ENCODE measurements at places on chromosomes 11 and 22. TPM values are rescaled to one million over a fixed set of nuclear protein-coding genes. Genes with fewer than 3 reads are reported as not detected.

- no peak for DNase-seq
- H3K4me3 ChIP-seq: no peak overlapping the region
- peaks cover 19% of the 10 kb centered on the region for H3K4me1 ChIP-seq
- peaks cover 37% of the 10 kb centered on the region for H3K27me3 ChIP-seq
- H3K27ac ChIP-seq: no peak overlapping the region
These were observed 3.9 kb upstream of the RAB39A start for GRCh38 chr11:107924306-107924705.

PRRG4 gene
- 0.05 TPM for total RNA-seq

XRRA1 gene
- total RNA-seq: 12.5 TPM

CARD18 gene
- not detected for total RNA-seq

DNA sequence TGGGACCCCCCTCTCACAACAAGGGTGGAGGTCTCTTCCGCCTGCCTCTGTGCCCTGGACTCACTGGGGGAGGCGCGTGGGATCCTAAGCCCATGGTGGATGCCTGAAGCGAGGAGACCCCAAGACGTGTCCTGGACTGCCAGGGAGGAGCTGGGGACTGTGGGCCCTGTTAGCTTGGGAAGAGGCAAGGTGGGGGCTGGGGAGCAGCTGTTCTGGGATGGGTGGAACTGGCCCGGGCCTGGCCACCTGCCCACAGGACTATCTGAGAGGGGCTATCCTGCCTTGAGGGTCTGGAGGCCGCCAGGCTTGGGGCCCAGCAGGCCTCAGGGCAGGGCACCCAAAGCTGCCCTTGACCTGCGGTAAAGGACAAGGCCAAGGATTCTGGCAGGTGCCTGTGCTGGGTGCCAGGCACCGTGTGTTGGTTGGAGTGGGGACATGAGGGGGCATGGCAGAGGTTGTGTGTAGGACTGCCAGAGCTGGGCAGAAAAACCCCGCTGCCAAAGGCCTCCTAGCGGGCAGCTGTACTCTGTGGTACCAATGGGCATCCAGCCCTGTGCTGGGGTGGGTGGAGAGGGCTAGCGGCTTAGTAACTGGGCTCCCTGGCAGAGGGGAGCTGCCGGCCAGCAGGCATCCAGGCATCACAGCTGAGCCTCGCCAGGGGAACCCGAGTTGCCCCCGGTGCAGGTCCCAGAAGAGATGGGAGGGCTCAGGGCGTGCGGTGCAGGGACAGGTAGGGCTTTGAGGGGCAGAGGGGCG is 670 bp downstream of the LSP1 start:
- no peak for DNase-seq
- H3K4me1 ChIP-seq: peaks cover 93% of the 10 kb centered on the region
- H3K27ac ChIP-seq: peak overlapping the region; percentile 88
- H3K27me3 ChIP-seq: no peaks in the 10 kb centered on the region

GRCh38 chr11:20008190-20008870 is 151.9 kb downstream of the DBX1 start:
- no peak for DNase-seq
- no peaks in the 10 kb centered on the region for H3K36me3 ChIP-seq
- H3K27me3 ChIP-seq: no peaks in the 10 kb centered on the region
- H3K4me1 ChIP-seq: no peaks in the 10 kb centered on the region

OPCML gene
- total RNA-seq: not detected

DNA sequence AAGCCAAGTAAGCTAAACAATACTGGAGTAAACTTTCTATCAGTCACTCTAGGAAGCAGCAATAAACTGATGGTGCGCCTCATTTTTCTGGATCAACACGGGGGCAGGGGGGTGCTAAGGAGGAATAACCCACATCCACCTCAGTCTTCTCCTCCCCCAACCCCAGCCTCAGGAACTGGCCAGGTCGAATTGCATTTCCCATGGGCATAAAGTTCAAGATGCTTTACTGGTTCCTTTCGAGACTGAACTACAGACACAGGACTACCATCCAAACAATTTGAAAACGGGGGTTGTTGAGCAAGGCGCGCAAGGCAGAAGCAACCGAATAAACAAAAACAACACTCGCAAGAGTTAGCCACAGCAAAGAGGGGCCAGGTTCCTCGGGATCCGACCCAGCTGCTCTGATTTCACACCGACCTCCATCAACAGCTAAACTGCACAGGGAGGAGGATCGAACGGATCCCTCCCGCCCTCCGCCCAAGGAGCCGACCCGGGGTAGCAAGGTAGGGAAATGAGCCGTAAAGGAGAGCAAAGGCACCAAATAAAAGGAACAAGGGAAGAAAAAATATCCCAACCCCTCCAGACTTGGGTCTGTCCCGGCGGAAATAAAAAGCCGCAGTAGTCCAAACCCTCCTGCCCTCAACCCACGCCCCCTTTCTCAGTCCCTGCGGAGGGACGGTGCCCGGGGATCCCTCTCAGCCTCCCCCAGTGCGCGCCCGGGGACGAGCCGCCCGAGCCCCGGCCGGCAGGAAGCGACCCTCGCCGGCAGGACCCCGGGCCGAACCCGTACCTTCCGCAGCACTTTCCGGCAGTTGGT is 801 bp downstream of the SESN3 start:
- H3K27me3 ChIP-seq: no peaks in the 10 kb centered on the region
- H3K4me1 ChIP-seq: peaks cover 16% of the 10 kb centered on the region
- peak overlapping the region; percentile 82 for H3K4me3 ChIP-seq
- peak; percentile 5 for DNase-seq
- H3K36me3 ChIP-seq: peaks cover 2% of the 10 kb centered on the region

EHF gene
- not detected for total RNA-seq

DNA sequence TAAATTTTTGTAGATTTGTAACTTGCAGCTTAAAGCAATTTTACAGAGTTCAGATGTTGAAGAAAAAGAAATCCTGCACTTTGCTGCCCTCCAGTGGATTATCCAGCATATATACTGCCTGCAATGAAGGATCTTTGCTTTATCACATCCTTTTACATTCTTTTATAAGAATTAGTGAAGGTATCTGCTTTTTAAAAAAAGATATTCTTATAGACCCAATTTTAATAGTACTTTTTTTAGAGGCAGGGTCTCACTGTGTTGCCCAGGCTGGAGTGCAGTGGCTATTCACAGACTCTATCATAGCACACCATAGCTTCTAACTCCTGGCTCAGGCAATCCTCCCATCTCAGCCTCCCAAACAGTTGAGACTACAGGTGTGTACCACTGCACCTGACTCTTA is 60.7 kb downstream of the TTC17 start:
- H3K4me3 ChIP-seq: no peak overlapping the region
- H3K4me1 ChIP-seq: no peaks in the 10 kb centered on the region
- no peak overlapping the region for H3K27ac ChIP-seq
- H3K27me3 ChIP-seq: no peaks in the 10 kb centered on the region
- DNase-seq: no peak

DNA sequence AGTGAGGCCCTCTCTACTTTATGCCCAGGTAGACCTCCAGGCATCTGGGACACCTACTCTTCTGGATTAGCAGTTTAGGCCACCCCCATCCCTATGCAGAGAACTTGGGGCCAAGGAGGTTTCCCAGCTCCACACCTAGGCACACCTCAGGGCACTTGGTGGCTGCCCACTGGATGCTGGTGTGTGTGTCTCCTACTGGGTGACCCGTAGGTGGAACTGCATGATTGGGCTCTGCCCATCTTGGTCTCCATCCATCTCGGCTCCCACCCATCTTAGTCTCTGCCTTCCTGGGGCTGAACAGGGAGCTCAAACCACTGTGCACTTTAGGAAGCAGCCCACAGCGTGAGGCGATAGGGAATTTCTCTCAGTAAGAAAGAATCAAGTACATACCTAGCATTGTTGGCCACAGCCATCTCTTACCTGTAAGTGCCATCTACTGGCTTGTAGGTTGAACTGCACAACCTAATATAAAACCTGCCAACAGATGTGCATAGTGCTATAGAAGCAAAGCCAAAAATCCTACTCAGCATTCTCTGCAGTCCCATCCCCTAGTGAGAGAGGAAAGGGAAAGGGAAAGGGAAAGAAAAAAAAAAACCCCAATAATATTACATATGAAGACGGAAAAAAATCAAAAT is 61.6 kb upstream of the PTPN5 start:
- peaks cover 6% of the 10 kb centered on the region for H3K27me3 ChIP-seq
- no peaks in the 10 kb centered on the region for H3K36me3 ChIP-seq
- no peak overlapping the region for H3K27ac ChIP-seq
- no peak overlapping the region for H3K4me3 ChIP-seq
- H3K4me1 ChIP-seq: no peaks in the 10 kb centered on the region
- DNase-seq: no peak

DNA sequence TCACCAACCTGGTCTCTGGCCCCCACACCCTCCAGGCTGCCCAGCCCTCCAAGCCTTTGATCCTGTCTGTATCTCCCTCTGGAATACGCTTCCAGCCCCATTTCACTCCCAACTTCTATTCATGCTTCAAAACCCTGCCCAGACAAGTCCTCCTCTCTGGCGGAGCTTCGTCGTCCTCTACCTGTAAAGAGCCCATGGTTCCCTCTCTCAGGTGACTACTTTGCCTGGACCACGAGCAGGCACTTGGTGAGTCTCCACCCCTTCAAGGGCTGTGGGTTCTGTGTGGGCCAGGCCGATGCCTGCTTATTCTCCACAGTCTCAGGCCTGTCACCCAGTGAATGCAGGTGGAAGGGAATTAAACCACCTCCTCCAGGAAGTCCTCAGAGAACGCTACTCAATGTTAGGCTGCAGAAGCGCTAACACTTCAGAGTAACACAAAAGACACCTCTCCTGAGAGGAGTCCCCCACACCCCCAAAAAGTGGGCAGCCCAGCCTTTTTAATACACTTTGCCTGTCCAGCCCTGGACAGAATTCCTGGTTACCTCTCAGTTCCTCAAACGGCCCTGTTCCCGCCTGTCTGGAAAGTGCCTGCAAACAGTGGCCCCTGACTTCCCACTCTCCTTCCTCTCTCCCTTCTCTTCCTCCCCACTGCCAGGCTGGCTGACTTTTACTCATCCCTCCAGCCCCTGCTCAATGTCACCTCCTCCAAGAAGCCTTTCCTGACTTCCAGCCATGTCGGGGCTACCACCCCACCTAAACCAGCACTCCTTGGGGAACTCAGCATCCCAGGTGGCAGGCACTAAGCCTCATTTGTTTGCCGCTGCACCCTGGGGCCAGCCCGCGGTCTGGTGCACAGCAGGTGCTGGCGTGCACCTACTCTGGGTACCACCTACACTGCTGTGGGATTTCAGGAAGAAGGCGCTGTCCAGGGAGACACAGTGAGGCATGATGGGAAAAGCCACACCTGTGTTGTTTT is 9.0 kb downstream of the RAC2 start:
- H3K27me3 ChIP-seq: no peaks in the 10 kb centered on the region
- no peak for DNase-seq
- H3K4me1 ChIP-seq: peaks cover 100% of the 10 kb centered on the region
- peaks cover 95% of the 10 kb centered on the region for H3K36me3 ChIP-seq

Measured in CD4-positive, alpha-beta T cell (primary cell).